Activated T-helper 2 cell treated with anti-CD3 and anti-CD28 coated beads, Interferon-gamma antibody, Interleukin-2, Interleukin-4, amounts not matched to agents 10 μg/mL and 5 μg/mL and 100 μg/mL, durations not matched to agents 14 hours and 24 hours and 36 hours (primary cell): ENCODE measurements at places on chromosomes 16 and 17.

GRCh38 chr16:58345574-58346354 is 46.5 kb upstream of the GINS3 start:
- DNase-seq = no peak

DNA sequence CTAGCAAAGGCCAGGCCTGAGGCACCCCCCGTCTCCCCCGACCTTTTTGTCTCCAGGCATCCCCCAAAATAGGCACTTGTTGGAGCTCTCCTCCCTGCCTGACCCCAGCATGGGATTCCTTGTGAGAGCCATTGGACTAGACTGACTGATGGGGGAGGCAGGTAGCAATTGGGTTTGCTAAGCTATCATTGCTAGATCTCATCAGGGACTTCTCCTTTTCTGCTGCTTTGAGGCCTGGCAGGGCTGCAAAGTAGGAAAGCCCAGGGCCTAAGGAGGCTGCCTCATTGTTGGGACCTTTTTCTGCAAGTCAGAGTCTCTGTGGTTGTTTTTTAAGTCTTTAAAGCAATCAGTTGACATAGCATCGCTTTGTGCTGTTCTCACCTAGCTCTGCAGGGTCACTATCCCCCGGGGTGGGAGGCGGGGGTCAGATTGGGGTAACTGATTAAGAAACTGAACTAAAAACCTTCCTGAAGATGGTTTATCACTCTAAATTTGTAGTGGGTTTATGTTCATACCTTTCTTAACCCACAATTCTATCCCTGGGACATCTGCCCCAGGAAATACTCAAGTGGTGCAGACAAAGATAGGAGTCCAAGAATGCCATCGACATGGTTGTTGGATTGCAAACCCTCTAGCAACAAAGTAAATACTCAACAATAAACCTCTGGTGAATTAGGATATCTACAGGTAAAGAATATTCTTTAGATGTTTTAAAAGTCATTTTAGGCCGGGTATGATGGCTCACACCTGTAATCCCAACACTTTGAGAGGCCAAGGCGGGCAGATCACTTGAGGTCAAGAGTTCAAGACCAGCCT is 28.0 kb downstream of the LLGL2 start:
- no peak for DNase-seq

DNA sequence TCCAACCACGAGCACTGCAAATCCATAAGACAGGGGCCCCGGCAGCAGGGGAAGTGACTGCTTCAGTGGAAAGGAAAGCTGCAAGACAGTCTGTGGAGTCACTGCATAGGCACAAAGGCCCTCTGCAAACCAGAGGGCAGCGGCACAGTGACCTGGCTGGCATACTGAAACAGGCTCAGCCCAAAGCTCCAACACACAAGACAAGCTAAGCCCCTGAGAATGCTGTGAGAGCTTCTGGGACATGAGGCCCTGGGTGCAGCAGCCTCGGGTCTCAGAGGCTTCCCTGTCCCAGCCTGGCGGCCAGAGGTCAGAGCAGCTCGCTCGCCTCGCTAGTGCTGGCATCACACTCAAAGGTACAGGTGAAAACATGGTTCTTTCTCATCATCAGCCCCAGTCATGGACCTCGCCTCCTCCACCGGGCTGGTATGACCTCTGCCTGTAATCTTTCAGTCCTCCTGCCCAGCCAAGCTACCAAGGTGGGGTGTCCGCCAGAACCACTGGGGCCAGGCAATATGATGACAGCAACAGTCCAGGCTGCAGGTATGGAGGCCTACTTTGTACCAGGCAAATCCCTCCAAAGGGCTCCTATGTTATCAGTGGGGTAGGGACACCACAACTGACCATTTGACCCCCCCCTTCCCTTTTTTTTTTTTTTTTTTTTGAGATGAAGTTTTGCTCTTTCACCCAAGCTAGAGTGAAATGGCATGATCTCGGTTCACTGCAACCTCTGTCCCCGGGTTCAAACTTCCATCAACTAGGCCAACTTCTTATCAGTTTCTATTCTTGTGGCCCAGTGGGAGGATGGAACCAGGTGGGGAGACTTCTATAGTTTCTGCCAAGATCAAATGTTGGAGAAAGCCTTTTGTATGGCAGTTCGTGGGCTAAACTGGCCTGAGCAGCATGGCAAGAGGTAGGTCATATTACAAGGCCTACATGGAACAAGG is 19.2 kb downstream of the ST3GAL2 start:
- no peak for DNase-seq

GRCh38 chr17:48577946-48578615 is at the start of gene HOXB4:
Gene HOXB4 (minus strand): TSS chr17:48578350. CDS start chr17:48578319, 31 bp downstream.
- peak; percentile 70 for DNase-seq

DNA sequence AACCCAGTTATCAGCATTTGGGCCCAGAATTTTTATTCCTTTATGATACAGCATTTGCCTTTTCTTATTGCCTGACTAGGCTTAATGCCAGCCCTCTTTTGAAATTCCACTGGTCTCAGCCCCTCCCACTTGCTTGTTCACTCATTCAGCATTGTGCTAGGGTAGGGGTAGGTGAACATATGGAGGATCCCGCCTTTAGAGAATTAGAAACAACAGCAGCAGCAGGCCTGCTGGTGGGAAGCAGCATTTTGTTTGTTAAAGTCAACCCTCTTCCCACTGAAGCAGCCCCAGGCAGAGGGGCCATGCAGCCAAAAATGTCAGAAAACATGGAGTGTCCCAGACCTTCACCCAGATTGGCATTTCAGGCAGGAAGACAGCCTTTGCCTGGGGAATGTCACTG is 1355.2 kb downstream of the CDH8 start:
- no peak for DNase-seq

DNA sequence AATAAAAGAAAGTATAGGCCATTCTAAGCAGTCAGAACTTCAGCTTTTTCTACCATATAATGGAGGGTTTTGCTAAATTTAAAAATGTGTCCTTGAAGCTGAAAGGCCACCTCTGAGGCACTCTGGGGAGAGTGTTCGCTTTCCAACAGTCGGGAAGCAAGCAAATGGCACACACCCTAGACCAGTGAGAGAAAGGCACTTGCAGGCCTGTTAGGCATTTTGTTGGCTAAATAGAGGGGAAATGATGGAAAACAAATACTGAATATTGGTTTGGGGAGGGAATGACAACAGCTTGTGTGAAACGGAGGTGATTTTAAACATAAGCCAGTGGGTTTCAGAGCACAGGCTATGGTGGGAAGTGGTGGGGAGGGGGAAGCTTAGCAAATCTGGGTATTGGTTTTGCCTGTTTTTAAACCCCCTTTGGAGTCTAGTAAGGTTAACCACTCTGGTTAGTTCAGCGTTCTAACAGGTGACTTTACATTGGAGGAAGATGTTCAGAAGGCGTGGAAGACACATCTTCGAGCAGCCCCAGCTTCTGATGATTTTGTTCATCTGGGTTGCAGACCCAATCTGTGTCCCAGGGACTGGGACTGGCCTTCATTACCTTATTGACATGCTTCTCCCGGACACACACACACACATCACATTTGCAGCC is 90.5 kb downstream of the PRKCA start:
- no peak for DNase-seq

- no peak for DNase-seq
Measured at GRCh38 chr16:78523212-78523985, 423.9 kb downstream of the WWOX start.

DNA sequence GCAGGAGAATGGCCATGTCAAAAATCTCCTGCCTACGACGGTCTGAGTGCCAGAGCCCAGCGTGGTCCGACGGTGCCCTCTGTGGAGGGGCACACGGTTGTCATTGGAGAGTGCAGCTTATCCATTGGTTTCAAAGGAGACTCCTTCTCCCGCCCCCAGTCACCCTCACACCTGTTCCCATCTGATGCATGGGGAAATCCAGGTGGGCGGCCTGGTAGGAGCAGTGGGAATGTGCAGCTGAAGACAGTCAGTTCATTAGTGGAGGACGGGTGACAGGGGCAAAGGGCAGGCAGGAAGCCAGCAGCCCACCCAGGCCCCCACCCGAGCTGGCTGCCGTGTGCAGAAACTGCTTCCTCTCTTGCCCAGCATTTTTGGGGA is 162.3 kb downstream of the IRF8 start:
- DNase-seq = no peak

GRCh38 chr17:70086516-70086915 is 11.5 kb downstream of the KCNJ16 start:
- no peak for DNase-seq

- peak; percentile 37 for DNase-seq
Measured at GRCh38 chr17:37774504-37774903, 29.6 kb upstream of the HNF1B start.

GRCh38 chr17:49031965-49032928 is 35.1 kb downstream of the IGF2BP1 start:
- peak; percentile 34 for DNase-seq
